ENCODE measurements at places on chromosomes 6 and 20.

DNA sequence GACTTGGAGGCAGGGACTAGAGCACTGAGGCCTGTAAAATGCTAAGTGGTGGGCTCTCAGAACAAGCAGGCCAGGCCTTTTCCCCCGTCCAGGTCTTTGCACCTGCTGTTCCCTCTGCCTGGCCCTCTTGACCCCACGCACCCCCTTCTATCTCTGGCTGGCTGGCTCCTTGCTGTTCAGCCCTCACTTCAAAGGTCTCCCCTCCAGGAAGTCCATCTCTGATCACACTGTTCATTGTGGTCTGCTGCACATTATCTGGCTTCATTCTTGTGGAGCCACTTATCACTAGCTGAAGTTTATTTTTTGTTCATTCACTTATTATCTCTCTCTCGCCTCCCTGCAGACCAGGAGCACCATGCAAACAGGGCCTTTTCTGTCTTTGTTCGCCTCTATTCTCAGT is 24.5 kb downstream of the SLC13A3 start:
- DNase-seq, result no peak

- no peak for DNase-seq
These were observed 163.7 kb downstream of the RALGAPA2 start for GRCh38 chr20:20548527-20549266.

- no peak for DNase-seq
These were observed 9.5 kb upstream of the DTNBP1 start for GRCh38 chr6:15672291-15672690.

DNA sequence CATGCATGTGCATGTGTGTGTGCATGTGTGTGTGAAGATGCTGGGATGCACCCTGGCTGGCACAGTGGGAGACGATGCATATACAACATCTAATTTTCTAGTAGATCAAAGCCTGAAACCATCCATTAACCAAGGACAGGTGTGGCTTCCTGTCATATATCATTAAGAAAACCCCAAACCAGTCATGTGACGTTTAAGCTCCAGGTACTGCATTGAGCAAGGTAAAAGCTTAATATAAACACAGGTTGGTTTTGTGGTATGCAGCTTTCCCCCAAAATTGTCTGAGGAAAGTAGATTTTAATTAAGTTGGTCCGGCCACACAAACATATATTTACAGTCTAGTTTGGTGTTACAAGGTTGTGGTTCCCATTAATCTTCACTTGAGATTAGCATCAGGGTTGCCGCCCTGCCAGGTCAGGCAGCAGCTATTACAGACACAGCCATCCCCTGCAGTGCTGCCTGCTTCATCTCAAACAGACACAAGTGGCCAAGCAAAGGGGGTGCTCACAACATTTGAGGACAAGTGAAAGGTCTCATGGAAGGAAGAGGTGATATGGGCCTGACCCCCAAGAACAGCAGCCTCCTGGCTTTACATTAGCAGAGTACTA is 48.6 kb upstream of the NAA20 start:
- no peak for DNase-seq

DNA sequence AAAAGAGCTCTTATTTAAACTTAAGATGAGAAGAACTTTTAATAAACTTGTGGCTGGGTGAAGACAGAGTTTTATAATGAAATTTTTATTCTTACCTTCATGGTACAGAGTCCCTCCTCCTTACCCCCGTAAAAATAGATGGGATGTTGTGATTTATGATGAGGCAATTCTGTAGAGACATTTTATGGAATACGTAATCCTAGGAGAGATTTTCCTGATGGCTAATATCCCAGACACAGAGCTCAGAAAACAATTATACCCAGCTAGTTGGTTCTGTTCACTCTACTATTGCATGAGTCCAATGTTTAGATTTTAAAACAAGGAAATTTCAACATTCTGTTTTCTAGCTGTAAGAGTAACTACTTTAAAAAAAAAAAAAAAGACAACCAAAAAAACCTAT is 43.4 kb downstream of the MTHFD1L start:
- DNase-seq, result no peak

DNA sequence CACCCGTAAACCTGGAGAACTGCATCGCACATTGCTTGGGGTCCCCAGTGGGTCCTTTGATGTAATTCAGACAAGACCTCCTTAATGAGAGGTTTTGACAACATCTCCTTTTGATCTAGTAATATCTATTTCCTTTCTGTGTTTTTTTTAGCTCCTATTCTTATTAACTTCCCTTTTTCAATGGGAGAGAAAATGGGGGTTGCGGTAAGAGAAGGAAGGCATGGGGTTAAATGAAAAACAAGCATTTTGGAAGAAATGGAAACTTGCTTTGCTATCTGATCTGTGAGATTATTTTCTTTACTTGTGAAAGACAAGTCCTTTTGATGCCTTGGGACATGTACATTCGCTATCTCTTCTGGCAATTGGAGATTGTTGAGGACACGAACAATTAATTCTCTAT is 418.6 kb upstream of the MAN1A1 start:
- DNase-seq, result no peak

All from activated naive CD4-positive, alpha-beta T cell (primary cell).